ENCODE measurements at places on chromosomes 3 and 15.

DNA sequence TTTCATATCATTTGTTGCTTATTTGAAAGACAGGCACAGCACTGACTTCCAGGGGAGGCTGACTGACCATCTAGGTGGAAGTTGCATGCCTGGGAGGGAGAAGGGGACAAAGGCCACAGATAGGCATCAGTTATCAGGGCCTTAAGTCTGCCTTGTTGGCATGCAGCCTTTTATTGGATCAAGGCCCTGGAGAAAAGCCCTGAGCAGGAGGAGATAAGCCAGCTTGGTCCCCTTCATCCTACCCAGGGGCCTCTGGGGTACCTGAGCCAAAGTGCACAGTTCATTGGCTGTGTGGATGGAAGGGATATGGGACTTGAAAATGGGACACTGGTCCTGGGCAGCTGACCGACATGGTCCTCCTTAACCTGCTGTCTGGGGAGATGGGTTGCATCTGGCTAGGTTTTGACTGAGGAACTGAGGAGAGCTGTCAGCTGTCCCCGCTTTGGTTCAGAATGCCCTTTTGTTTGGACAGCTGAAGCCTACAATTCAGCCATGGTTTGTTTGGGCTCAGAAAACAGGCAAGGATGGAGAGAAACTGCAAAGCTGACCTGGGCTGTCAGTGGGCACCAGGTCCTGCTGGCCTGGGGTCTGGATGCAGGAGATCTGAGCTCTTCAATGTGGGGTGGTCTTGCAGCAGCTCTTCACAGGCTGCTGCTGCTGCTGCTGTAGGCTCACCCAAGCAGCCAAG is 60.0 kb downstream of the FLNB start:
- no peak for DNase-seq

GRCh38 chr15:39592500-39592899 is 11.6 kb downstream of the THBS1 start:
- DNase-seq, result no peak

DNA sequence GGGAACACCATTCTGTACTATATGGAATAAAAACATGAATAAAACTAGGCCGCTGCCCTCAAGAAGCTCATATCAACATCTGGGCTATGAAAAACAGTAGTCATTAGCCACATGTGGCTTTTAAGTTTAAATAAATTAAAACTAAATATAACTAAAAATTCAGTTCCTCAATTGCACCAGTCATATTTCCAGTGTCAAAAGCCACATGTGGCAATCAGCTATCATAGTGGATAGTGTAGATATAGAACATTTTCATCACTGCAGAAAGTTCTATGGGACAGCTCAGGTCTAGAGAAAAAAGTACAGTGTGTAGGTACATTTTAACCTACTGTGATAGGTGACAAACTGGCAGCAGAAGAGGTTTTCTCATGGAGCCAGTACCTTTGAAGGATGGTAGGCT is 261.4 kb downstream of the FOXP1 start:
- no peak for DNase-seq

- no peak for DNase-seq
These were observed 483.0 kb upstream of the AGTR1 start for GRCh38 chr3:148214705-148215104.

- no peak for DNase-seq
These were observed 213.8 kb downstream of the NR2F2 start for GRCh38 chr15:96544162-96544756.

DNA sequence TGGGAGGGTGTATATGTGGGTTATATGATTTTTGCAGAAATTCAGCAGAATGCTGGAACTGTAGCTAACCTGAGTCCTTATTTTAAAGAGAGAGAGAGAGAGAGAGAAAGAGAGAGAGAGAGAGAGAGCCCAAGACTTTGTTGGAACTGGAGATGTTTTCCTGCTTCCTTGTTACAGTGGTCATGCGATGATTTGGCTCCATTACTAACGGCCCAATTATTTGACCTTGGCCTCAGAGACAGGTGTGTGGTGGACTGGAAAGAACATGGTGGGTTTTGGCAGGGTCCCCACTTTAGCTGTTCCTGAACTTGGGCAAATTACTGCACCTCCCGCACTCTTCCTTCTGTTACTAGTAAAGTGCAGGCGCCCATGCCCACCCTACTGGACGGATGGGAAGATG is 14.8 kb upstream of the ACSBG1 start:
- no peak for DNase-seq

DNA sequence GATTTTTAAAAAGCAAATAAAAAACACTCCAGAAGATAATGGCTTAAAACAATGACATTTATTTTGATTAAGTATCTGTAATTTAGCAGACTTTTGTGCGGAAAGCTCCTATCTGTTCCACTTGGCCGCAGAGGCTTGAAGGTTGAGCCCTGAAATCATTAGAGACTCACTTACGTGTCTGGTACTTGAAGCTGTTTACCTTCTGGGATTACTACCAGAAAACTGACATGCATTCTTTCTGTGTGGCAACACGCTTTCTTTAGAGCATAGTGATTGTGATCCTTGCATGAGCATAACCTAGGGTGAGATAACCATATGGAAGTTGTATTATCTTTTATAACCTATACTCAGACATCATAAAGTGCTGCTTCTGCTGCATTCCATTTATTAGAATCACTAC is 298.5 kb downstream of the SI start:
- no peak for DNase-seq

- no peak for DNase-seq
These were observed 56.9 kb upstream of the C3orf49 start for GRCh38 chr3:63762180-63762579.

GRCh38 chr3:58004973-58005372 is 3.2 kb upstream of the FLNB start:
- DNase-seq, result no peak

DNA sequence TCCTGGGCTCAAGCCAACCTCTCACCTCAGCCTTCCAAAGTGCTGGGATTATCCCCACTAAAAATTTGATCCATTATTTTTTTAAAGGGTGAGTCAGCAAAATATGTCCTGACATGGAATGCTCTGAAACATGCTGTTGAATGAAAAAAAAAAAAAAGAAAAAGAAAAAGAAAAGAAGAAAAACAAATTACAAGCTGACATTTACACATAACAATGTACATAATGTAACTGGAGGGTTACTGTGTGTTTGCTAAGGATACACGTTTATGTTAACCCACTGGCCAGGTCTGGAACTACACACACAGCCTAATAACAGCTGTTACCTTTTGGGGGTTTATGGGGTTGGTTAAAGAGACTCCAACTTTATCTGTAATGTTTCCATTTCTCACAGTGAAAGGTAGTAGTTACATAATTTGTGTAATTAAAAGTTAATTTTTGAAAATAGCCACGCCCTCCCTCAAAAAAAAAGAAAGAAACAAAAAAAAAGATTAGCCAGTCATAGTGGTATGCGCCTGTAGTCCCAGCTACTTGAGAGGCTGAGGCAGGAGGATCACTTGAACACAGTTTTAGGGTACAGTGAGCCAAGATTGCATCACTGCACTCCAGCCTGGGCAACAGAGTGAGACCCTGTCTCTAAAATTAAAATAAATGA is 3.1 kb upstream of the MESP2 start:
- DNase-seq, result no peak

- no peak for DNase-seq
These were observed 17.1 kb downstream of the GBE1 start for GRCh38 chr3:81744366-81744765.

- no peak for DNase-seq
These were observed 11.2 kb upstream of the KBTBD12 start for GRCh38 chr3:127903611-127904375.

DNA sequence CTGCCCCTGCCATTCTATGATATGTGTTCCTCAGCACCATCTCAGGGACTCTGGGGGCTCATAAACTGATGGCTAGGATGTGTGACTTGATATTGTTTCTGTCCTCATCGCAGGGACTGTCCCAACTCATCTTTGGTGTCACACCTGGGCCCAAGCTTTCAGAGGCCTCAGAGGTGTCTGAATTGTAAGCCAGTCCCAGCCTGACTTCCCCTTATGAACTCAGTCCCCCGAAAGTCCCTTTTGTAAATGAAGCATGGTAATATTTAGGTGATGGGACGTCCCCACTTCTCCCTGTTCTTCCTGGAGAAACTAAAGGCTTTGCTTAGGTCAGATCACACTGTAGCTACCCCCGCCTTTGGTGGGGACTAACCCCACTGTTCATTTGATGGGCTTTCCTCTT is 142.4 kb upstream of the TLE3 start:
- no peak for DNase-seq

GRCh38 chr3:104411757-104412156 is 955.0 kb upstream of the ALCAM start:
- no peak for DNase-seq

GRCh38 chr3:144380849-144381248 is 409.2 kb downstream of the DIPK2A start:
- no peak for DNase-seq

DNA sequence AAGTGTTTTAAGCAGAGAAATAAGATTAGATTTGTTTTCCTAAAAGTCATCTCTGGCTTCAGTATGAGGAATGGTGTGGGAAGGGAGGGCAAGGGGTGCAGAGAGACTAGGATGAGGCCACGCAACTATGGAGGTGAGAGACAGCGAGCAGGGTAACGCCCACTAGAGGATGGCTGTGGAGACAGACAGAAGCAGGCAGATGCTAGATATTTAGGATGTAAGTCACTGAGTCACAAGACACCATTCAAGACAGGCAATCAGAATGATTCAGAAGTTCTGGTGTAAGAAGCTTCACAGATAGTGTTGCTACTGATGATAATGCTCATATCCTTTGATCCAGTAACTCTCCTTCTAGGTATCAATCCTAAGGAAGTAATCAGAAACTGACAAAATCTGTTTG is 19.1 kb downstream of the HSPBAP1 start:
- DNase-seq, result no peak

GRCh38 chr3:150928234-150928633 is 23.0 kb upstream of the MINDY4B start:
- DNase-seq, result no peak

DNA sequence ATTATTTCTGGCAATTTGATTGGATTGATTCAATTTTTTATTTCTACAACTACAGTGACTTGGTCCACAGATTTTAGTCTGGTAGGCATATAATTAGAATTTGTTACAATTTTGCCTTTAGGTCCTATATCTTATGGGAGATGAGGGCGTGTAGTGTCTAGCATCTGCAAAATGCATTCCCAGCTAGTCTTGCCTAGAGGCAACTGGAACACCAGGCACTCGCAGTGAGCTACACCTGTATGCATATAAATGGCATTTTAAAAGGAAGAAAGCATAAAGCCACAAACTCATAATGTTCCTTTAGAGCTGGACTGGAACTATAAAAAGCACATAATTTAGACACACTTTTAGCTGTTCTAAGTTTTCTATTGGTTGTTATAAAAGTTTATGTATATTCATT is 17.9 kb upstream of the SPPL2A start:
- no peak for DNase-seq

GRCh38 chr15:34047893-34048775 is 9.1 kb upstream of the AVEN start:
- DNase-seq, result no peak

DNA sequence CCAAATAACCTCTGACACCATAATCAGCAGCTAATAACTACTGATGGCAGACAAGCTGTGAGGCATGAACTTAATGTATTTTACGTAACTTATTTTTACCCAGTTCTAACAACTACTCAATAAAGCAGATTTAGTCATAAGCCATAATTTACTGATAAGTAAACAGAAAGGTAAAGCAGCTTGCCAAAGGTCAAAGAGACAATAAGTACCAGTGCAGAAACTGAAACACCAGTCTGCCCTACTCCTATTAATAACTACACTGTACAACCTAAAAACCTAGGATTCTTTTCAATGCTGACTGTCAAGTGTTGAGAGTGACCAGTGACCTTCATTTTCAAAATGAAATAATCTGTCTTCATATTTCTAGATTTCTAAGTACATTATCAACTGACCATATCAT is 152.2 kb downstream of the NR2E3 start:
- DNase-seq, result no peak

GRCh38 chr3:16298891-16299290 is 33.9 kb downstream of the OXNAD1 start:
- DNase-seq, result no peak

GRCh38 chr15:39338251-39338650 is 242.6 kb upstream of the THBS1 start:
- DNase-seq, result no peak

DNA sequence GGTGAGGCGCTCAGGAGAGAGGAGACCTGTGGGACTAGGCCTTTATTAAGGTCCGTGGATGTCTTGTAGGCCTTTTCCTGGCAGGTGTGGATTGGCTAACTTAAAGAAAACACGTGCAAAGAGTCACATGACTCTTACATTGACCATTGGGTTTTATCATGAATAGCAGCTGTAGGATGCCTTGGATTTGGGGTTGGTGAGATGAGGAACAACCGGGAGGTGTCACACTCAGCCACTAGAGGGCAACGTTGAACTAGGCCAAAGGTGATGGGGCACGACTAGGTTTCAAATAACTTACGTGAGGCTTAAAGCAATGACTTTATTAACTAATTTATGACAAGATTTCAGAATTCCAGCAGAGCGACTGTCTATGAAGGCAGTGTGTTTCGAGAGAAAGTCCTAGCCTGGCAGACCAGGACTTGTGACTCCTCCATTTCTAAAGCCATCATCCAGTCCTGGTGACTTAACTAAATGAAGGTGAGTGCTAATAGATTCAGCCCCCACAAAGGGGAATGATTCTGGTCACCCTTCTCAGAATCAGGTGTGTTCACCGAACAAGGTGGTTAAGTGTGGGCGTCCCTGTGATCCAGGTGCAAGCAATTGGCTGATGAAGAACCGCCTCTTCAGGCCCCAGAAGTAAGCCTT is 345.6 kb downstream of the MCTP2 start:
- DNase-seq, result no peak

Data from NCI-H187 (cell line).